Activated CD8-positive, alpha-beta T cell treated with anti-CD3 and anti-CD28 coated beads, Interleukin-2, amount 10 ng/mL, durations not matched to agents 7 days and 5 days (primary cell): ENCODE measurements at places on chromosomes 4 and X.
A peak's percentile ranks its signal among the peaks of the same experiment; 100 is the strongest.

- DNase-seq = no peak
Measured at GRCh38 chrX:30714138-30714537, 60.9 kb downstream of the GK start.

- DNase-seq = no peak
Measured at GRCh38 chr4:40473578-40474388, 138.7 kb downstream of the CHRNA9 start.

DNA sequence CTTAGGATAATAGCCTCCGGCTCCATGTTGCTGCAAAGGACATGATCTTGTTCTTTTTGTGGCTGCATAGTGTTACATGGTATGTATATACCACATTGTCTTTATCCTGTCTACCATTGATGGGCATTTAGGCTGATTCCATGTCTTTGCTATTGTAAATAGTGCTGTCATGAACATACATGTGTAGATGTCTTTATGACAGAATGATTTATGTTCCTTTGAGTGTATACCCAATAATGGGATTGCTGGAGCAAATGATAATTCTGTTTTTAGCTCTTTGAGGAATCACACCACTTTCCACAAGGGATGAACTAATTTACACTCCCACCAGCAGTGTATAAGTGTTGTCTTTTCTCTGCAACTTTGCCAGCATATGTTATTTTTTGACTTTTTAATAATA lies 4.6 kb downstream of the RAB33B start:
- no peak for DNase-seq

- peak; percentile 69 for DNase-seq
Measured at GRCh38 chr4:109560687-109561461, 828 bp downstream of the MCUB start.
